SK-N-DZ (cell line): ENCODE measurements at places on chromosomes 4 and X.

DNA sequence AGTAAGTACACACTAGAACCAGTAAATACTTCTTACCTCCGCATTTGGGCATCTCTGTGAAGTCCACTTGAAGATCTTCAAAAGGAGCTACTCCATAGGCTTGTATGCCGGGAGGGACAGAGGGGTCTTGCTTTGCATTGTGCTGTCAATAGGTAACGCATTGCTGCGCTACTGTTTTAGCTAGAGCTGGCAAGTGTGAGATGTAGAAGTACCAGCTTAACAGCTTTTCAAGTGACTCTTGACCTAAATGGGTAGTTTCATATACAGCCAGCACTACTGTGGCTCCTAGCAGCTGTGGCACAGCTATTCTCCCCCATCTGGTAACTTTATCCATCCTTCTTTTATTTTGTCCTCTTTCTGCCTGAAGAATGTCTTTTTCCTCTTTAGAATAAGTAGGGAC is 205.3 kb upstream of the KLF8 start:
- DNase-seq = no peak

GRCh38 chr4:74308215-74308614 is at the start of gene EPGN:
Gene EPGN (plus strand): TSS chr4:74308470. CDS start chr4:74308534, 64 bp downstream.
- DNase-seq = no peak

DNA sequence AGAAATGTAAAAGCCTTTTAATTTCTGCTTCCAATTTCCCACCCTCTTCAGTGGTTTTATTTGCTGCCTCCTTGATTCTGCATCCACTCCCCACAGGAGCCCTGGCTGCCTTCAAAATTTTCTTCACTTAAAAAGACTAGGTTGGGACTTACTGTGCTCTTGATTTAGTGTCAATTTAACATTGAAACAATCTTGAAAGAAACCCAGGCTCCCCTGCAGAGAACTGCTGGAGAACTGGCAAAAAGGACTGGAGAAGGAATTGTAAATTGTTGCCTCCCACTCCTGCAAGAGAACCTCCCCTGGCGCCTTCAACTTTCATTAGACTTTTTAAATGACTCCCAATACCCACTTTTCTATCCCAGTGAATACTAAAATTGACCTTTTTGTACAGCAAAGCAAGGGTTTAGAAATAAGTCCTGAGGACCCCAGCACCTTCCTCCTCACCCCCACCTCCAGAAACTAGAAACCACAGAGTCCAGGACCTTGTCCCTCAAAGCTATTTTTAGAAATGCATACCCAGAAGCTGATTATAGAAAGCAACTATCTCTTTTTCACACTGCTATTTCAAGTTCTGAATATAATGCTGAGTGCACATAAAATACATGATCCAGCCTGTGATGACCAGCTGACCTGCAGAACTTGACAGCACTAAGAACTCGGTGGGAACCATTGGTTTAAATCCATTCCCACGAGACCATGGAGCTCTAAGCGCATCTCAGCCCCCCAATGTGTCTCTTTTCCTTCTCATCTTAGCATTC is 155.5 kb downstream of the INPP4B start:
- no peak for DNase-seq

DNA sequence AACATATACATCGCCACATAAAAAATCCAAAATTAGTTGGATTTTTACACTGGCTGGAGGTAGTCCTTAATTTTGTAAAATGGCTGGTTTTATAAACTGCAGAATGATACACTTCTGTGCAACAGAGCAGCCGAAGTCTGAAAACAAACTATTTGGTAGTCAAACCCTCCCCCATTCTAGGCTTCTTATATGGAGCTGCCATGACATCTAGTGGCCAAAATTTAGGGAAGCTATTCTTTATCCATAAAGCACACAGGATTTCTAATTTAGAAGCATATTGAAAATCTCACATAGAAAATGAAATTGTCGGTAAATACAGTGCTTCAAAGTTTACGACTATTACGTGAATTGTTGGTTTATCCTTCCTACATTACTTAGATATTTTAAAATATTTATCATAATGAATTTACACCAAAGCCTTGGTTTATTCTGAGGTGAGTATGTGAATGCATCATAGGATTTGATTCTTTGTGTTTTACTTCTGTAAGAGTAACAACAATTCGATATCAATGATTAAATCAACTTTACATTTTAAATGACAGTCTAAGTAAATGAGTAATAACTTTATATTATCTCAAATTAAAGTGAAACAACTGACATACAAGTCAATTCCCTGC is 113.4 kb upstream of the FAM241A start:
- peak; percentile 48 for DNase-seq

DNA sequence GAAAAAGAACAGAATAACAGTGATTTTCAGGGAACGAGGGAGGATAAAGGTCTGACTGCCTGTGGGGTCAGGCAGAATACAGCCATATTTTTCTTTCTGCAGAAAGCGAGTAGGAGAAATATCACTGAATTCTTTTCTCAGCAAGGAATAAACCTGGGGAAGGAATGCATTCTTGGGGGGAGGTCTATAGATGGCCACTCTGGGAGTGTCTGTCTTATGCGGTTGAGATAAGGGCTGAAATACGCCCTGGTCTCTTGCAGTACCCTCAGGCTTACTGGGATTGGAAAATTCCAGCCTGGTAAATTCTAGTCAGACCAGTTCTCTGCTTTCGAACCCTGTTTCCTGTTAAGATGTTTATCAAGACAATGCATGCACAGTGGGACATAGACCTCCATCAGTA is 26.3 kb downstream of the CNGA1 start:
- no peak for DNase-seq

DNA sequence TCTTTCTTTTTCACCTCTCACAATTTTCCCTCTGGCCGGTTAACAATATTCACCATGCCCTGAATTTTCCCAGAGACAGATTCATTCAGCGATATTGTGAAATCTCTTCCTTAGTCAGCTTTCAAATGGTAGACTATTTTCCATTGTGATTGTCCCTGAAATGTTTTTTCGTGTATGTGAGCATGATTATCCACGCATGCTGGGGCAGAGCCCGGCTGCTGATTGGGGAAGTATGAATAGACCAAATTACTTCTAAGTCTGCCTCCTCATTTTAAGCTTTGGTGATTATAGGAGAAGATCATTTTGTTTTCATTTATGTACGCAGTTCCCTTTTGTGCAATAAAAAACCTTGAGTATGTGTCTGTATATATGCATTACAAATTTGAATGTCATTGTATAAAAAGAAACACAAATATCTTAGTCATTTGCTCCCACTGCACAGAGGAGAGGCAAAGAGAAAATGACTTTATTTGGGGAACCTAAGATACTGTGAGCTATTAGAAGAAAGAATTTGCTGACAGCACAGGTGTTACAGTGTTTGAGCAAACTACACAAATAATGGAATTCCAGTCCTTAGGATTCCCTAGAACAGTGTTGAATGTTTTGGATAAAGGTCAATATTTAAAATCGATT is 11.3 kb downstream of the DTHD1 start:
- no peak for DNase-seq
